C1 segment of cervical spinal cord (tissue), 14 donors: ENCODE measurements at places on chromosomes 3 and 15.

DNA sequence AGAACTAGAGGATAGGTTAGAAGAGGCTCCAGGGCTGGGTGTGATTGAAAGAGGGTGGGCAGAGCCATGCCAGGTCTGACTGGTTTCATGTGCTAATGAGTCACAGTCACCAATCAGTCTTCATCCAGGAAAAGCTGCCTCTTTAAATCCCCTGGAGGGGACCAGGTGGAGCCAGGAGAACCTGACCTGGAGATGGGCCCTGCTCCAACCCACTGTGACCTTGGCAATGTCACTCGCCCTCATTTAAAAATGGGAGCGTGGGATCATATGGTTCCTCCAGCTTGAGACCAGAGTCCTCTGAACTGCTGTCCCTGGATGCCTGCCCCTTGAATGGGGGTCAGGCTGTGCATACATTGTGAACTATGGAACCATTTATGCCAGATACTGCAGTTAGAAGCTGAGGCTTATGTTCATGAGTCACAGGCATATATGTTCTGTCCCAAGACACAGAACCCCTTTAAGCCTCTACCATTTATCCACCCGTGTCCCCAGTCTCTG is 23.0 kb downstream of the HES1 start:
- DNase-seq: no peak

- DNase-seq: peak; percentile 47
These were observed 92.6 kb downstream of the XXYLT1 start for GRCh38 chr3:195178124-195178910.

DNA sequence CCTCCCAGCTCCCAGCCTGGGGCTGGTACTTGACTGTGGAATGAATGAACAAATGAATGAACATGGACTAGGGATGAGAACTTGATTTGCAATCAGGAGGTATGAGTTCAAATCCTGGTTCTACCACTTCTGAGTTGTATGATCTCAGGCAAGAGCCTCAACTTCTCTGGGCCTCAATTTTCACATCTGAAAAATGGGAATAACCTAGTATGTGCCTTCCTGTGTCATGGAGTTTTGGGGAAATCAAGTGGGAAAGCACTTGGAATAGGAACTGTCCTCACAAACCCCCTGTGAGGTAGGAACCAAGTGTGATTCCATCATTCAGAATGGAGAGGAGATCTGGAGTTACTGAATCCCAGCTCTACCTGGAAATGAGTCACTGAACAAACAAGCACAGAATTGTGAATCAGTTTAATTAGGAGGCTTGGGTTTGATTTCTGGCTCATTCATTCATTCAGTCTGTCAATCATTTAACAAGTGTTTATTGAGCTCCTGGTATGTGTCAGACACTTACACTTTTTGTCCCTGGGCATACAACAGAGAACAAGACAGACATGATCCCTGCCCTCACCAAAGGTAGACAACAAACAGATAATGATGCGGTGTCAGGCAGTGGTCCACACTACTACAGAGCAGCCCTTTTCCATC is 29.7 kb downstream of the DNASE1L3 start:
- no peak for DNase-seq

DNA sequence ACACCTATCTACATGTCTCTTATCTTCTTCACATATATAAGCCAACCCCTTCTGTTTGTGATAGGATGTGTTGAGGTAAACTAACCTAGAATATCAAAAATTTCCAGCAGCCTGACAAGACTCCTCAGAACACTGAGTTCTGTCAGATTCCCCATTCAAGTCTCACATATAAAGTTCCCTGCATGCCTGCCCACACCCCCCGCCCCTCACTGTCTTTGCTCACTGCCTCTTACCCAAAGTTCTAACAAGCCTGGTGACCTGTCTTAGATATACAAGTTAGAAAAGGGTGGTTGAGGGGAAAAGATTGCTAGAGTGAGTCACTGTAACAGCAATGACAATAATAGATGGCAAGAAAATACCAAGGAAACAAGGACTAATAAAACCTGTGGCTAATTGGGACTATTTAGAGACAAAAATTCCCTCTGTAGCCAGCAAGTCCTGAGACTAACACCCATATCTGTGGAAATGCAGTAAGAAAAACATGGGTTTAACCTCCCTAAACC is 40.1 kb downstream of the FBXO22 start:
- DNase-seq: no peak

GRCh38 chr3:111531446-111531845 is 10.6 kb upstream of the CD96 start:
- no peak for DNase-seq
